ENCODE measurements at places on chromosomes 2 and 18.

DNA sequence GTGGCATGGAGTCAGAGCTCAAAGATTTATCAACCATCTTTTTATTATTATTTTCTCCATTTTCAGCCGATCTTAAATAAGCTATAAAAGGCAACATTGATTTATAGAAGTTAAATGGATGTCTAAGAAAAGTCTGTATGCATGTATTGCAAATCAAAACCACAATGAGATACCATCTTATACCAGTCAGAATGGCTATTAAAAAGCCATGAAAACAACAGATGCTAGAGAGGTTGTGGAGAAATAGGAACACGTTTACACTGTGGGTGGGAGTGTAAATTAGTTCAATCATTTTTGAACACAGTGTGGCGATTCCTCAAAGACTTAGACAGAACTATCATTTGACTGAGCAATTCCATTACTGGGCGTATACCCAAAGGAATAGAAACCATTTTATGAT lies 731.0 kb downstream of the CNTNAP5 start:
- no peak for DNase-seq

GRCh38 chr2:20370191-20370590 lies 19.5 kb upstream of the PUM2 start:
- no peak for DNase-seq

DNA sequence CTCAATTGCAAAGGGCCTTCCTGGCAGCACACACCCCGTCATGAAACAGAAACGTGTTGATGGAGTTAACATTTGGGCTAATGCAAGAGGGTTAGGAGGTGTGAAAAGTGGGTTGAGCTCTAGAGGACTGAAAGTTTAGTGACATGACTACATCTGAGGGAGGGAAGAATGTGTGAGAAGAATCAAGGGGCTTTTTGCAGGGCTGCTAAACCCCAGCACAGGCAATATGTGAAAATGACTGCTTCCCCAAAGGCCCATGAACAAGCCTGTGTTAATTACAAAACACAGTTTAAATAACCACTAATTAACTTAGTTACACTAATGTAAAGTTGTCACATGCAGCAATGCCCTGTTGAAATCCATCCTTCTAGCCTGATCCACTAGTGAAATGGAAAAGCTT lies 63.4 kb upstream of the PEX13 start:
- DNase-seq, result no peak

DNA sequence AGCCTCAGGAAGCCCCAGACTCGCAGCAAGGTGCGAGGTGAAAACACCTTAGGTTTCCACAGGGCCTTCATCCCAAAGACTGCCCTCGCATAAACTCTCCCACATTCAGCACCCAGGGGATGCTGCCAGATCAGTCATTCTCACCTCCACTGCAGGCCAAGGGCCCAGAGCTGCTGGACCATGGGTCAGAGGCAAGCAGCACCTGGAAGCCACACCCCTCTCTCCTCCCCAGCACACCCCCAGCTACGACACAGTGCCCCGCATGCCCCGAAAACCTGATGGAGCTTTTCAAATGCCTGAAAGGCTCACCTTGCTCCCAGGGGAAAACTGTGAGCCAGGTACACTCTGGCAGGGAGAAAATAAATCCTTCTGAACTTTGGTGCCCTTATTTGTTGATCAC lies 31.9 kb upstream of the LDLRAD4 start:
- no peak for DNase-seq

GRCh38 chr18:63887424-63887823 lies at the start of gene SERPINB2:
Gene SERPINB2, plus strand, starts transcription at chr18:63887705. Its CDS starts 3,740 bp downstream, at chr18:63891445.
- peak; percentile 14 for DNase-seq

DNA sequence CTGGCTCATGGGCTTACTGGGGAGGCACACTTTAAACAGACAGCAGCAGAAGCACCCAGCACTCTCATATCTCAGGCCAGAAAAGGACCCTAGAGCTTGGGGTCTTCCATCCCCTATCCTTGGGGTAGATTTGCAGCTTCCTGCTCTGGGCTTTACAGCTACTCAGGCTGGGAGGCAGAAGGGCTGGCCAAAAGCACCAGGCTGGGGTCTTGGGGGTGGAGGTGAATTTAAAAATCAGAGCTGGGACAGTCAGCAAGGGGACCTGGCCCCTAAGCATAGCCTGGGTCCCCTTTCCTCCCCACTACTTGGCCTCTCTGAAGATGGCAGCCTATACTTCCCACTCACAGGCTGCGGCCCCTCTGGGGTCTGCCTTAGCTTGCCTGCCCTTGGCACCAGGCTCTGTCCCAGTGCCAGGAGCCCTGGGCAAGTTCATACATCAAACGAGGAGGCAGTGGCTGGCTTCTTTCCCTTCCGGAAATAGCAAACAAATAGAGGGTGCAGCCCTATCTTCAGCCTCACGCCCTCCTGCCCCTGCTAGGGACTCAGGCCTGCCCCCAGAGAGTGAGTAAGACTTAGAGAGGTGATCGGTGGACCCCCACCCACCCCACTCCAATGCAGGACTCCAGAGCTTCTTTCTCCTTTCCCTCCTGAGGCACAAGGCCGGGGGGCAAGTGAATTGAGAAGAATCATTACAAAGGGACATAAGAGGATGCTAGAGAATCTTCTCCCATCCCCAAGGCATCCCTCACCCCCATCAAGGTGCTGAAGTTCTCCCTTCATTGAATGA lies 26.0 kb upstream of the TNS1 start:
- no peak for DNase-seq

DNA sequence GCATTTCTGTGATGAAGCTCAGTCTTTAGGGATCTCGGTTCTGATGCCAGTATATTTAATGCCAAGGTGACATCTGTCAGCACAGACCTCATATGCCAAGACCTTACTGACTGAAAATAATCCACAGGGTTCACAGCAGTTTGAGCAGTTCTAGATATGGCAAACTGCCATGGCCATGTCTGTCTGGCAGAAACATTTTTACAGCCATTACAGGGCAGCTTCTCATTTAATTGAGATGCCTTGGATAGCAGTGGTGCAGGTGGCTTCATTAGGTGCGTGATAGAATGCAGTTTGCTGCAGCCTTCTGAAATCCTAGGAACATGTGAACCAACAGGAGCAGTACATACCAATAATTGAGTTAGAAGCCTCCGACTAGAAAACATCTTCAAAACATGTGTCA lies 510.6 kb downstream of the XIRP2 start:
- no peak for DNase-seq

GRCh38 chr18:78871618-78872017 lies 108.0 kb upstream of the SALL3 start:
- DNase-seq, result no peak

DNA sequence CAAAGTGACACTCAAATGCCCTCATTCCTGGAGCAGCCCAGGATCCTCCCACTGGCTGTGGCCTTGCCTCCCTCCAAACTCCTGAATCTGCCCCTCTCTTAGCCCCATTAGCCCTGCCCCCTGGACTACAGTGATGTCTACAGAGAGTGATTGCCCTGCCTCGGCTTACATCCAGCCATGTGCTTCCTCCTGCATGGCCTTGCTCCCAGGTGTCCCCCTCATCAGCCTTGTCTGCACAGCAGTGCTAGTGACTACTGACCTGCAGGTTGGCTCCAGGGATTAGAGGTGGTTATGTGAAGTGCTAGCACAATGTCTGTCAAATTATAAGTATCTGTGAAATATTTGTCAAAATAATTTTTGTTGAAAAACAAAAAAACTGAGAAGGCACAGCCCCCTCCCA lies 259.1 kb upstream of the MYT1L start:
- no peak for DNase-seq

DNA sequence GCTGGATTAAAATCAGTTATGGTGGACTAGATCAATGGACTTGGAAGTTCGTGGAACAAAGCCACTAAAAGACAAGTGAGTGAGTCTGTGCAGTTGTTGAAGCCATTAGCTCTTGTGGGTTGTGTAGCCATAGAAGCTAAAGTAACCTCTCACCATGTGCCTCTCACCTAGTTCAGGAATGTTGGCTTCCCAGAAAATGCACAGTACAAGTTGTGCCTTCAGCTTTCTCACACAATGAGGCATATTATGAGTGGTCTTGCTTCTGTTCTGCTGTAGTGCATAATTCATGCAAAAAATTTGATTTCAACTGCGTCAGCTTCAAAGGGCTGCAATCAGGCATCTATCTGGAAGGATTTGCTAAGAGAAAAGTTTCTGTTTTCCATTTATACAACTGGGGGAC lies 26.2 kb downstream of the CERS6 start:
- no peak for DNase-seq

DNA sequence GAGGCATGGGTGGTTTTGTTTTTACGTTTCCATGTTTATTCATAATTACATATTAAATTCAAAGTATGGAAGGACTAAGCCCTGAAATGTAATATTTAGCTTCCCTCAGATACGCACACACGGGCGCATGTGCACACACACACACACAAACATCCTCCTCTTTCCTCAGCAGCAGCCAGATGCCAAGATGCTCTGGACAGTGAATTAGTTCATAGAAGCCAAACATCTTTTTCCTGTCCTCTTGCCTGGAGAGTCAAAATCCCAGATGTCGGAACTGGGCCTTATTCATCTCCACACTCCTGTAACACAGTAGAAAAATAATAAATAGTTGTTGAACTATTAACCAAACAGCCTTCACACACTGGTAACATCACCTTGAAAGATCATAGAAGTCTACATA lies 273.1 kb downstream of the SP3 start:
- DNase-seq, result no peak

- no peak for DNase-seq
Observed at GRCh38 chr2:149828520-149829210, 241.1 kb upstream of the MMADHC start.

DNA sequence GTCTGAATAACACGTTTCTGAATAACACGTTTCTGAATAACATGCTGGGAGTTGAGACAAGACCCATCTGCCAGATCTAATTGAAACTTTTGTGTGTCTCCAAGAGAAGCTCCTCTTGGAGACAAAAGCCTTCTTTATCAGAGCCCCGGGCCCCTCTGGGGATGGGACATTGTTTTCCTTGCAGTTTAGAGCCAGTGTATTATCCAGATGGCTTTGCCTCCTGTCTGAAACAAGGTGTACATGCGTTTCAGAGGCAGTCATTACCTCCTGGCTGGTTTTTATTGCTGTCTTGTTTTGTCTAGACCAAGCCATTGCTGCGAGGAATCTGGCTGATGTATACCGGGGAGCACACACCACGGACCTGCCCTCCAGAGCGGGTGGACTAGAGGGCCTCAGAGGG lies 7.8 kb downstream of the FOSL2 start:
- DNase-seq, result no peak

- DNase-seq, result peak; percentile 44
Observed at GRCh38 chr2:212811036-212811805, 272.6 kb upstream of the ERBB4 start.

GRCh38 chr2:2799151-2799697 lies 468.1 kb upstream of the MYT1L start:
- no peak for DNase-seq

DNA sequence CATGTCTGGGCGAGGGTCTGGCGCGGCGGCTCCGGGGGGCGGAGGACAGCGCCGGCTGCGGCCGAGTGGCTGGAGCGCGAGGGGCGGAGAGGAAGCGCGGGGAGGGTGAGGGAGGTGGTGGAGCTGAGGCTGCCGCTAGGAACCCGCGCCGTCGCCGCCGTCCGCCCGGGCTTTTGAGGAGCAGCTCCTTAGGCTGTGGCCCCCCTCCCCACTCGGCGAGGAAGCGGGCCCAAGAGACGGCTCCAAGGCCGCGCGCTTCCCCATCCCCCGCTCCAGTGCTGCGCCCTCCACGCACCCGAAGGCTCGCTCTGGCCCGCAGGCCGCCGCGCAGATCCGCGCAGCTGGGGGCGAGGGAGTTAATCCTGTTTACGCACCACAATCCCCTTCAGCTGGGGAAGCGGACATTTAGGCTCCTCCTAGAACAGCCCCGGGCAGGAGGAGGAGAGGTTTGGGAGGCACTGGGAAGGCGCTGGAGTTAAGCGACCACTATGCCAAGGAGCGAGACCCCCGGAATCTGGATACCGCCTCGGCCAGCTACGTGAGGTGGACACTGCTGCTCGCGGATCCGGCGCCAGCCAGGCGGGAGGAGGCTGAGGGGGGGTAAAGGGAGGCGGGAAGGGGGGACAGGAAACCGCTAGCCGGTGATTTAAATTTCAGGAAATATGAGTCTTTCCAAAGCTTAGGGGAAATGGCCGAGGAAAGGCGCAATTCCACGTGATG lies at the start of gene CNRIP1:
Gene CNRIP1 (minus strand): TSS at position 552 of the 720 bp plus-strand sequence. CDS start 549 bp downstream, at position 3.
- DNase-seq, result no peak

DNA sequence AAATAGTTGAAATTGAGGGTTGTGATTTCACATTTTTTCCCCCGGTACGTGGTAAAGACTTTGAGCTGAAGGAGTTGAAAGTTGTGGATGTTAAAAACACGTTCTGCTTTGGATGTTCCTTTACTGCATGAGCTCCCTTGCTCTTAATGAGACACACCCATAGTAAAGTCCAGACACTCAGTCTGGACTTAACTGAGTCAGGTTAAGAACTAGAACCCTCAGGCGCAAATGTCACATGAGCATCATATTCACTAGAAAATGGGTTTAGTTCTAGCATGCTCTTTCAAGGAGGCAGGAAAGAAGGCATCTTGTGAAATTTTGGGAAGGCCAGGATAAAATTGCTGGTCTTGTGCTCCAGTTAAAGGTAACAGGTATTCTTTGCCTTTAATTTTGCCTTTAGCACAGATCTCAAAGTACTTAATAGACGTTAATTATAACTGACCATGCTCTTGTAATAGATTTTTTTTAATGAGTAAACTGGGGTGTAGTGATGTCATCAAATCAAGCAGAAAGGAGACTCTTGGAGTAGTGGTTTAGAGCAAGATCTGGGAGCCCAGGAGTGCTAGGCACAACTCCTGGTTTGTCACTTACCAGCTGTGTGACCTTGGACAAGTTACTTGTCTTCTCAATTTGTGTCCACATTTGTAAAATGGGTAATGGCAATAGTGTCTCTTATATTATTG lies 20.6 kb downstream of the ITGA6 start:
- DNase-seq, result no peak

- DNase-seq, result no peak
Observed at GRCh38 chr2:130762031-130762909, 6.9 kb downstream of the AMER3 start.

DNA sequence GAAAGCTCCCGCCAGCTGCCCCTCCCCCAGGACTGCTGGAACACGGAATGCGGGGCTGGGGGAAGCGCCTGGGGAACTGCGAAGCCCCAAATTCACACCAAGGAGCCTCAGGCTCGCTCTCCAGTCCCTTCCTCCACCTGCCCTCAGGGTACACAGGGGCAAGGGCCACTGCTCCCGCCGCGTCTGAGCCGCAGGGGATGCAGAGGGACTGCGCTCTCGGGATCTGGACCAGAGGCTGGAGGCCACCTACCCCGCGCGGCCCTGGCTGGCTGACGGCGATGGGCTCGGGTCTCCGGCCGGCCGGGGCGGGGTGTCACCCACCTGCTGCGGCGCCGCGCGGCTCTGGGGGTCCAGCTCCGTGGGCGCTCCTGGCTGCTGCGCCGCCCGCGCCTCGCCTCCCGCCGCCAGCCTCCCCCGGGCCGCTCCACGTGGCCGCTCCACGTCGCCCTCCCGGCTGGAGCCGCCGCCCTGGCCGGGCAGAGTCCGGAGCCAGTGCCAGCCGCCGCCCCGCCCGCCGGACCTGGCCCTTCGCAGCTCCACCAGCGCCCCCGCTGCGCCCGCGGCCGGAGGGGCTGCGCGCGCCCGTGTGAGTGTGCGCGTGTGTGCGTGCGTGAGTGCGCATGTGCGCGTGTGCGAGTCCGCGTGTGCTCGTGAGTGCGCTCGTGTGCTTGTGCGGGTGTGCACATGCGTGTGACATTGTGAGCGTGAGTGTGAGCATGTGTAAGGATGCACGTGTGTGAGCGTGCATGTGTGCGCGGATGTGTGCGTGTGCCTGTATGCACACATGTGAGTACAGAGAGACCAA lies at the start of gene CGREF1:
Gene CGREF1 (minus strand): TSS at position 604 of the 805 bp plus-strand sequence. CDS start 14,762 bp downstream, outside the sequence.
- DNase-seq, result peak; percentile 34

Data from GM12865 (cell line).